Fibroblast of the aortic adventitia (primary cell): ENCODE measurements at places on chromosomes 4 and X. TPM values are rescaled to one million over a fixed set of nuclear protein-coding genes. Genes with fewer than 3 reads are reported as not detected.

DNA sequence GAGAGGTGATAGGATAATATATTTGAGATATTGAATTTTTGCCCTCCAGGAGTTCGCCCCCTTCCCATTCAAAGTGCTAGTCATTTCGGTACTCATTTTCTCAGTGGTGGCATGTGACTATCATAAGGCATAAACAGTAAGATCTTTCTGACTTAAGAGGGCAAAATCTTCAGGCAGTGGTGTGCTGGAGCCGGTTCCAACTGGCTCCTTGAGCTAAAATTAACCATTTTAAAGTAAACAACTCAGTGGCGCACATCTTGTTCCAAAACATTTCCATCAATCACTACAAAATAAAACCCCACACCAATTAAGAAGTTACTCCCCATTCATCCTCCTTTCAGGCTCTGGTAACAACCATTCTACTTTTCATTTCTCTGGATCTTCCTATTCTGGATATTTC, 43.3 kb downstream of the LUZP4 start:
- no peak for DNase-seq

- no peak for DNase-seq
Observed at GRCh38 chr4:784401-785331, 41.3 kb downstream of the CPLX1 start.

- DNase-seq, result no peak
Observed at GRCh38 chr4:101833480-101833879, 43.0 kb downstream of the BANK1 start.

DNA sequence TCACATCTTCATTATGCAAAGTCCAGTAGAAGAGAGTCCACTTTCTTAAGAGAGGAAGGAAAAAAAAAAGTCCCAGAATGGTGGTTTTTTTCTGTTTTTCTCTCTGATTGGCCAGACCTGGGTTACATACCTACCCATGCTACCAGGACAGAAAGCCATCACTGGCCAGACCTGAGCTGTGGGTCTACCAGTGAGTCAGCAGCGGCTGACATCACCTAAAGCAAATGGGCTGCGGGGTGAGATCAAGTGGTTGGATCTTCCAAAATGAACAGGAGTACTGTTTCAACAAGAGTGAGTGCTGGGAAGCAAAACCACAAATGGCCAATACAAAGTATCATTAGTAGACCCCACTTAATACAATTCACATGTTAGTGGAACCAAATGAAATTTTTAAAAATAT, 1.6 kb upstream of the NDST3 start:
- no peak for DNase-seq

GRCh38 chr4:7993671-7994070, 54.0 kb upstream of the AFAP1 start:
- no peak for DNase-seq

GRCh38 chr4:1725521-1725920, 4.2 kb downstream of the TACC3 start:
- no peak for DNase-seq

GRCh38 chrX:7164174-7164573, 16.2 kb upstream of the PUDP start:
- DNase-seq, result no peak

- DNase-seq, result no peak
Observed at GRCh38 chrX:131650637-131651410, 107.0 kb downstream of the OR13H1 start.

CENPVL1 gene
- total RNA-seq, result 0.41 TPM in 1 of 2 replicates, not detected in the other

LRIT3 gene
- total RNA-seq, result under 0.01 TPM in 1 of 2 replicates, not detected in the other

TMEM154 gene
- total RNA-seq, result 5.5 and 15.5 TPM in 2 replicates

CYP2U1 gene
- total RNA-seq, result 17.3 and 29.3 TPM in 2 replicates
